Cerebellum (tissue), 4 donors: ENCODE measurements at places on chromosomes 11 and 22. TPM values are rescaled to one million over a fixed set of nuclear protein-coding genes. Genes with fewer than 3 reads are reported as not detected.

- DNase-seq, result no peak
These were observed 10.5 kb downstream of the NRXN2 start for GRCh38 chr11:64712430-64713015.

DNA sequence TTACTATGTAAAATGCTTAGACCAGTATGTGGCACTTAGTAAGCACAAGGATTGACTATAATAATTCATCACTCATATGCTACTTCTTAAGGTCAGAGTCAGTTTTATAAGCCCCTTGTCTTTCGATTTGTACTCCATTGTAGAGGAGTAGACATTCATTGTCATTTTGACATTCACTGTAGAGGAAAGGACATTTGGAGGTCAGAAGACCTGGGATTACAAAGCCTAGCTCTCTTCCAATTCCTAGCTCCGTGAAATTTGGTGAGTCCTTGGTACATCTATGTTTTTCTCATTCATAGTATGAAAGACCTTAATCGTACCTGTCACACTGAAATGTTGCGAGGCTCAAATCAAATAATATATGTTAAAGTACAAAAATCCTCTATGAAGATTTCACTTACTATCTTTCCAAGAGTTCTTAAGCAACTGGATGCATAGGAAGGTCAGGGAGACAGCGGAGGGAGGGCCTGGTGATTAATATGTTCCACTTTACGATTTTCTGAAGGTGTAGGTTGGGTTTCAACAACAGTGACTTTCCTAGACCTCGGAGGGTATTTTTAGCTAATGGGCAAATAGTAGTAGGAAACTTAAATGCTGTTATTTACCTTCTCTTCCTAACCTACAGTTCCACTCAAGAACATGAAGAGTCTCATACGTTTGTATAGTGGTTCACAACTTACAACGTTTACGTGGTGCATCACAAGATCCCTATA is 1.4 kb upstream of the EMSY start:
- DNase-seq, result no peak

DNA sequence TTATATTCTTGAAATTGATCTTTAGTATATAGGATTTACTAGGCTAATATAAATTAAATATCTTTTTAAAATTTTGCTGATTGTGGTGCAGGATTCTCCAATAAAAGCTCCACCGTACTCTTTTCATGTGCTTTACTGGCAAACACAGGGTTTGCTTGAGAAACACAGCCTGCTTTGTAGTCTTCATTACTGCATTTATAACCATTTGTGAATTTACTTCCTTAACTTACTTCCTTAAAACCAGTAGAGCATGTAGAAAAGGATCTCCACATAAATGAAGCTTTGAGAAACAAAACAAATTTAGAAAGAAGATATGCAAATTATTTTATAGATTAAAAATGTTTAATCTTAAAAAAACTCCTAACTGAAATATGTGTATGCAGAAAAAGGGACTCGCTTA is 28.8 kb downstream of the SWAP70 start:
- no peak for DNase-seq

- DNase-seq, result no peak
These were observed 54.9 kb downstream of the TRIM44 start for GRCh38 chr11:35717520-35717919.

DNA sequence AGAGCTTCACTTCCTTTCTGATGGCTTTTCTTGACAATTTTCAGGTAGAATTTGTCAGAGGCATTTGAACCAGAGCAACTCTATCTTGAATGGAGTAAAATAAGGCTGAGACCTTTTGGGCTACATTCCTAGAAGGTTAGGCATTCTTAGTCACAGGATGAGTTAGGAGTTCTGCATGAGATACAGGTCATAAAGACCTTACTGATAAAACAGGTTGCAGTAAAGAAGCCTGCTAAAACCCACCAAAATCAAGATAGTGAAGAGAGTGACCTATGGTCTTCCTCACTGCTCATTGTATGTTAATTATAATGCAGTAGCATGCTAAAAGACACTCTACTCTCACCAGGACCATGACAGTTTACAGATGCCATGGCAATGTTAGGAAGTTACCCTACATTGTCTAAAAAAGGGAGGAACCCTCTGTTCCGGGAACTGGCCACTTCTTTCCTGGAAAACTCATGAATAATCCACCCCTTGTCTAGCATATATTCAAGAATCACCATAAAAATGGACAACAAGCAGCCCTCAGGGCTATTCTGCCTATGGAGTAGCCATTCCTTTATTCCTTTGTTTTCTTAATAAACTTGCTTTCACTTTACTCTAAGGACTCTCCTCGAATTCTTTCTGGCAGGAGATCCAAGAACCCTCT is 1519.7 kb upstream of the TENM4 start:
- DNase-seq, result no peak

DNA sequence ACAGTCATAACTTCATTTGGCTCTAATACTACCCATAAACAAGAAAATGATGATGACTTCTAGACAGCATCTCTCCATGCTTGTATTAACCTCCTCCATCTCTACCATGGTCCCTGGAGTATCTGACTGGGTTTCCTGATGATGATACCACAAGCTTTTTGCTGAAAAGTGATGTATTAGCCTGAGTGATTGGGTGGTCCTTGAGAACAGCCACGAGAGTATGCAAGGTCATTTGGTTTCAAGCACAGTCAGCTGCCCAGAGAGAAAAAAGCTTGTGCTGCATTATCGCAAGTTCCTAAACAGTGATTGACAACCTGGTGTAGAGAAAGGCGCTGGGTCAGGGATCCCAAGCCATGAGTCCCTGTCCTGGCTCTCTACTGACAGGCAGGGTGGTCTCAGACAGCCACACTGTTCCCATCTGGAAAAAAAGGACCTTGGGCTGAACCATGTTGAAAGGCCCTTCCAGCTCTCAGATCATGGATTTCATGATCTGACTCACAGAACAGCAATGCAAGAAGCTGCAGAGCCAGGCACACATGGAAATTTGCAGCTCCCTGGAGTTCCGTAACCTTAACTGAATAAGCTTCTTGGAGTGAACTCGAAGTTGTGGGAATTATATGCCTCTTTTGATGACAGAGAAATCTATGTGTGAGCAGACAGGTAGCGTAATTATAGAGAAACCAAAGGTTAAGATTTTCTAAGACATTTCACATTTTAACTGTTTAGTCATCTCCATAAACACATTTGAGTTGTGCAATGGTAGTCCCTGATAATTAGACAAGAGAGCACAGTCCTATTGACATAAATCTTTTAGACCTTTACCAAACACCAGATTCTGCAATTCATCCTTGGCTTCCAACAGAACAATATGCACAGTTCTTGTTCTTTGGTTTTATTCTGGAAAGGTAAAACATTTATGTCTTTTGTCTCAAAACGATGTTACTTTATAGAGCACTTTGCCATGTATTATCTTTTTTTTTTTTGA is 54.1 kb upstream of the UBASH3B start:
- no peak for DNase-seq

The SEZ6L gene
- total RNA-seq, result 96.7 TPM
